ENCODE measurements at places on chromosomes 2 and 18.

- DNase-seq = no peak
Observed at GRCh38 chr2:241742320-241742939, 8.0 kb downstream of the D2HGDH start.

DNA sequence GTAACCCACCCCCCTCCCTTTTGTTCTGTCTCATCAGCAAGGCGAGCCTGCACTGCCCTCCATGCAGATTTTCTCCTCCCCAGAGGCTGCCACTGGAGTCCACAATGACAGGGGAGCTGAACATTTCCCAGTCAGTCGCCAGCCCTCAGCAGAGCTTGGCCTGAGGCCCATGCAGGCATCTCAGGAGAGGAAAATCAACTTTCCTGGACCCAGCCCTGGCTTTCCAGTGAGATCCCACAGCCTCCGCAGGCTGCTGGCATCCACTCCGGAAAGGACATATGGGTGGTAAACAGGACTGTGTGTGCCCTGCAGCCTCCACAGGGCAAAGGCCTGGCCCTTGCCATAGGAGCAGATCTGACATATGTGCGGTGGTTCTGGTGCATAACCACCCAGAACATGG is 253.8 kb downstream of the TNS1 start:
- DNase-seq = peak; percentile 38

- DNase-seq = no peak
Observed at GRCh38 chr2:221994926-221995325, 303.9 kb downstream of the PAX3 start.

- no peak for DNase-seq
Observed at GRCh38 chr18:65601775-65602174, 149.0 kb upstream of the CDH7 start.

GRCh38 chr2:148645539-148646230 is 1.1 kb downstream of the EPC2 start:
- DNase-seq = peak; percentile 35

GRCh38 chr18:72160510-72161445 is 383.4 kb downstream of the CBLN2 start:
- DNase-seq = no peak

DNA sequence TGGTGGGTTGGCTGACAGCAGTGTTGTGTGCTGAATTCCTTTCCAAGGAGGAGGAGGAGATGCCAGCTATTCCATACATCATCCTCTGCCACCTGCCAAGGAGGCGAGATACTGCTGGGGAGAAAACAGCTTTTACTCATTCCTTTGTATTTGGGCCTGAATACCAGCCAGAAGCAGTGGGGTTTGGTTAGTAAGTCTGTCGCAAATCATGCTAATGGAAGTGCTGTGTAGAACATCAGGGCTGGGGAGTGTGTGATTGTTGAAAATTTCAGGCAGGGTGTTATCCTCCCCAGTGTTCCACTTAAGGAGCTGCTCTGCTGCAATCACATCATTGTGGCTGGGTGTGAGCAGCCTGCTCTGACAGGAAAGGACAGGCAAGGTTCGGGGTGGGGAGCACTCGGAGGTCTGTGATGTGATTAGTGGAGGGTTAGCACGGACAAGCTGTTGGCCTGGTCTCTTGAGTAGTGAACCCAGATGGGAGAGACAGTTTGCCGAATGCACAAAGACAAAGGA is 128.2 kb upstream of the DLX2 start:
- DNase-seq = no peak

GRCh38 chr2:233791883-233792329 is 13.8 kb downstream of the MROH2A start:
- no peak for DNase-seq

DNA sequence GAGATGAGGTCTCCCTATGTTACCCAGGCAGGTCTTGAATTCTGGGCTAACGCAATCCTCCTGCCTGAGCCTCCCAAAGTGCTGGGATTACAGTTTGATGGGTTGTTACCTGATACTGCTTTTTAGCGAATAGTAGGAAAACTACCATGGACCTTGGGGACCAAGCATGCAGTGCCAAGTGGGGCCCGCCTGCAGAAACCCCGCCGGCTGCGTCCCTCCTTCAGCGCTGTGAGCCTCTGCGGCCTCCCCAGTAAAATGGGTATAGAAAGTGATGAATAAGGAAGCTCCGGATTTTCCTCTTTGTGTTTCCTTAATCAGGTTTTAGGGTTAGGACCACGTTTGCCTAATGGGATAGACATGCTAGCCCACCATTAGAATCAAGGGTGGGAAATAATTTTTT is 30.4 kb downstream of the RAMP1 start:
- DNase-seq = no peak

DNA sequence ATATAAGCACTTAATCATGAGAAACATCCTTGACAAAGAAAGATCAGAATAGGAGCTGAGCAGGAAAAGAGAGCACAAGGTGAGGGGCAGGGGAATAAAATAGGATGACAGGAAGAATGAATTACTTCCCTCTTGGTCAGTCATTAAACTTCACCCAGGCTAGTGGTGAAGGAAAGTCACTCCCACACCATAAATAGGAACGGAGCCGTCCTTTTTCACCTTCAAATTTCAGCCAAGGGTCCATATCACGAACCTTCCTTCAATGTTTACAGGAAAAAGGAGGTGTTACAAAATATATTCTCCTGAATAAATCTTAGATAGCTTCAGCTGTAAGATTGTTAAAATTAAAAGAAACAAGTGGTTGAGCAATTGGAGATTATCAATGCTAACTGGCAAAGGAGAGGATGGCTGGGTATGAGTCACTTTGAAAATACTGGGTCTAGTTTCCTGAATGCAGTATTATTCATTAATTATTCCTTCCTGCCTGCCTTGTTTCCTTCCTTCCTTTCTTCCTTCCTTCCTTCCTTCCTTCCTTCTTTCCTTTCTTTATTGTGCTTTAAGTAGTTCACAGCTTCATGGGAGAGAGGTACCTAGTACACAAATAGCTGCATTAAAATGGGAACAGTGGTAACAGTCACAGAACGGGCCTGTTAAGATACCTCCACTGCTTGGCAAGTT is 292.3 kb upstream of the ID2 start:
- no peak for DNase-seq

- DNase-seq = no peak
Observed at GRCh38 chr2:210557721-210558120, 1.3 kb downstream of the CPS1 start.

DNA sequence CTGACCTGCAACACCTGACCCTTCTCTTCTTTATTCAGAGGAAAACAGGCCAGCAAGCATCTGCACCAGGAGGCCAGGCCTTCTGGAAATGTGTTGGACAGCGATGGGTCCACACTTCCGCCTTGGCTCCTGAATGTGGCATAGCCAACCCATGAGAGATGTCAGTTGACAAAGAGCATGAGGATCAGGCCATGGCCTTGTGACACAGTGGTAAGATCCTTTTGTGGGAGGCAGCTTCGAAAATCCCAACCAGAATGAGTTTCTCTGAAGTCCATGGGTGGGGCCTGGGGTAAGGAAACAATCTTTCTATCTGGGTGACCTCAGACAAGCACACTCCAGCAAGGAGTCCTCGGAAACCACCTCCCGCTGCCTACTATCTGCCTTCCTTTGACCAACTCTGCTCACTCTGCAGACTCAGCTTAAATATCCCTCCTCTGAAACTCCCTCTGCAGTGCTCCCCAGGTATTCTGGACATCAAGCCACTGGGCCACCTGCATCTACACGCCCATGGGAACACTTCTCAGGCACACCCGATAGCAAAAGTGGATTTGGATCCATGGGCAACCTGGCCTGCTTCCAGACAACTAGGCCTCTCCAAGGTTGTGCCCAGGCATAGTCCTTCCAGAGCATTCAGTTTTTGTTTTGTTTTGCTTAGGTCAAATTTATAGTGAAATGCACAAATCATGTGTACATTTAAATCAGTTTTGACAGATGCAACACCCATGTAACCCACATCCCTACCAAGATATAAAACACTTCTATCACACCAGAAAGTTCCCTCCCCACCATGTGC is 3.6 kb upstream of the SH2D6 start:
- no peak for DNase-seq

DNA sequence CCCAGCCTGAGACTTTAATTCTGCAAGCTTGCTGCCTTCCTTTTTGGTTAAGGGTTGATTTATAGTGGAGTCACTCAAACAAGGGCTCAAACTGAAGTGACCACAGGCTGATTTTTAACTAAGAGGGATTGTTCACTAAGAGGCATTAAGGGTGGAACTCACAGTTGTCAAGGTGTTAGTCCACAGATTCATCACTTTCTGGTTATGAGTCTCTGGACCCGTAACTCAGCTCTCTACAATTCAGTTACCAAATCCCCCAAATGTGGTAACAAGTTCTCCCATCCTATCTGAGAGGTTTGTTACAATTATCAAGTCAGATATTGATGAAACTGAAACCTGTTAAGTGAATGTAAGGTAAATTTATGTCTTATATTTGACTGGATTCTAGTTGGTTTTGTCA is 185.9 kb upstream of the KLHL14 start:
- no peak for DNase-seq

DNA sequence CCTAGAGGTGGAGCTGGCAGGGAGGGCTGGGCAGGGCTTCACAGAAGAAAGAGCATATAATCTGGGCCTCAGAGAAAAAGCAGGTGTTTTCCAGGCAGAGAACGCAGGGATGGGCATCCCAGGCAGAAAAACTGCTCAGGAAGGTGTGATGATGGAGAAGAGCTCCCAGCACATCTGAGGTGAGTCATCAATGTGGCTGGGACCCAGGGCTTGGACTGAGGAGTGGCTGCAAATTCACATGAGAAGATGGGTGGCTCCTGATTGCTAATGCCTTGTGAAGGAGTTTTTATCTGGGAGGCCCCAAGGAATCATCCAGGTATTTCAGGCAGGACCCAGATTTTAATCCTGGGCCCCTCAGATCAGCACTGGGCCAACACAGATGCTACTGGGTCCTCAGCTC is 10.2 kb downstream of the IL1F10 start:
- no peak for DNase-seq

GRCh38 chr2:104860451-104860790 is 6.5 kb downstream of the POU3F3 start:
- no peak for DNase-seq

DNA sequence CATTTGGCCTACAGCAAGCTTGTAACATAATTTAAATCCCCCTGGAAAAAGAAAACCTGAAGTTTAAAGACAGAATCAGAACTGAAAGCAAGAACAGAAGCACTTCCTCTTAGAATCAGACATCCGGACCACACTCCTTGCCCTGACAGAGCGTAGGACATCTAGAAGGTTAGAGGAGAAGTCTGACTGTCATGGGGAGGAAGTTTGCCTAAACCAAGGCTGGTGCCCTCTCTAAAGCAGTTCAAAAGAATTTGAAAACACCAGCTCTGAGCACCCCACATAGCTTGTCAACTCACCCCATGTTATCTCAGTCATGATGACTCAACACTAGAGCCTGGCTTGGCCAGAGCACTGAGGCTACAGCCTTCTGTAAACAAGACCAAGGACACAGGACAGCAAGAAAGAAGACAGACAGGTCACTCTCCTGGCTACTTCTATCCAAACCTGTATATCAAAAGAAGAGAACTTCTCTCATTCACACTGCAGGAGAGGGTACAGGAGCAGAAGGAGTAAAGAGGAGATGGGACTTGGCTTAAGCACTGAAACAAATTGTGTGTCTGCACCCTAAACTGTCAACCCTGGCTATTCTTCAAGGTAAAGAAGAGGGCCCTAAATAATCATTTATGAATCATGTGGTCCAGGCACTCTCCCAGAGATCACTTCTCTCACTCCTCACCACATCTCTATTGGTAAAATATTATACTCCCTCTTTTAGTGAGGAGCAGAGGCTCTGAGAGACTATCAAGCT is 198.6 kb downstream of the MEMO1 start:
- no peak for DNase-seq

GRCh38 chr2:120235681-120236080 is 12.5 kb upstream of the TMEM185B start:
- DNase-seq = no peak

DNA sequence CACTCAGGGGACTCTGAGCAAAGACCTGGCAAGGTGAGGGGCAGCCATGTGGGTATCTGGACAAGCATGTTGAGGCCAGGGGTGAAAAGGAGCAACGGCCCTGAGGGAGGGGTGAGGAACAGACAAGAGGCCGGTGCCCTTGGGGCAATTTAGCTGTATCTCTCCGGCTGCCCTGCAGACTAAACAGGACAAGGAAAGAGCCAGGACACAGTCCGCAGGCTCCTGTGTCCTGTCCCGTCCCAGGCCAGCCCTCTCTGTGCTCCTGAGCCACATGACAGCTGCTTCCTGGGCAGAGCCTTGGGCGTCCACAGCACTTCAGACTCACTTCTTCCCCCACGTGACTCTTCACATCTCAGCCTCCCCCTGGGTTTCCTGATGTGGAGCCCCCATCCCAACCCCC is 206.1 kb downstream of the KLHL29 start:
- DNase-seq = no peak

GRCh38 chr2:180676520-180677025 is 303.8 kb upstream of the UBE2E3 start:
- DNase-seq = no peak

DNA sequence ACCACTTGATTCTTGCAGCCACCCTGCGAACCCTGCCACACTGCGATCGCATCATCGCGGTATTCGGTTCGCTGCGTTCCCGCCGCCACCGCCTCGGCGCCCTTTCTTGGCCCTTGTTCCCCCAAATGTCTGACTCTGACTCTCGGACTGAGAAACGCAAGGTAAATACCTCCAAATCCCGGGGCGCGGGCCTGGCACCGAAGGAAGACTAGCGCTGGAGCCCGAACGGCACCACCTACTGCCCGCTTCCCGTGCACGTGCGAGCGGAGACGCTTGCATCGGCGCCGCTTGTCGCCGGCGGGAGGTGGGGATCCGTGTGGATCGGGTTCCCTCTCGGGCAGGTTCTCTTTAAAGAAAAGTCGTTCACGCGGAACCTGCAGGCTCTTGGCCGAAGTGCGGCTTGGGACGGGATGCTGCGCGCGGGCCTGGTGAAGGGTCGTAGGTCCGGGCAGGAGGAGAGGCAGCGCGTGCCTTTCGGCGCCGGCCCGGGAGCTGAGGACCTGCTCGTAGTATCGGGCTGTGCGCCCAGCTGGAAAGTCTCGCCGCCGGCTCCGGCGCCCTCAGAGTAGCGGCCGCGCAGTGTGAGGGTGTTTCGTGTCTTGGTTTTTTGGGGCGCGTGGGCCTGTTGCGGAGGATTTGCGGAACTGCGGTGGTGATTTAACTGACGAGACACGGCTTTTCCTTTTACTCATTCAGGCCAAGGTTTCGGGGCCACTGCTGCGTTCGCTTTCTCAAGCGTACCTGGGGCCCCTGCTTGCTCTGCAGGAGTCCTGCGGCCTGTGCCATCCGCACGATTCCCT is 514 bp downstream of the BCL2L11 start:
- peak; percentile 29 for DNase-seq

DNA sequence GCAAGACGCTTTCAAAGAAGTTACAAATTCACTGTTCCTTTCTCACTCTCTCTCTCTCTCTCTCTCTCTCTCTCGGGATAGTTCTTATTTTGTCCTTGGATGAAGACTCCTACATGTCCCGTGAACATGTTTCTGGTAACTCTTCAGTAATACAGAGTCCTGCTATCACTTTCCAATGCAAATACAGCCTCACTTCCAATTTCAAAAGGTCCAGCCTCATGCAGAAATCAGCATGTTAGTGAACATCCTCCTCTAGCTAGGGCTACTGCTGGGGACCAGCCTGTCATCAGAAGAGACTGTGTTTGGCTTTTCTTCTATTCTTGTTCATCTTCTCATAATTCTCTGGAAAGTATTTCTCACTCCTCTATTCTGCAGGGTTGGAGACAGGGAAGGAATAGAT is 1306.7 kb upstream of the CELF4 start:
- DNase-seq = no peak
